ENCODE measurements at places on chromosomes 16 and 17.

GRCh38 chr17:66330646-66331037 is 28.2 kb downstream of the PRKCA start:
- DNase-seq: no peak

GRCh38 chr17:13355054-13355453 is 246.7 kb downstream of the HS3ST3A1 start:
- no peak for DNase-seq

- DNase-seq: no peak
Measured at GRCh38 chr17:1104222-1104621, 75.6 kb downstream of the ABR start.

- DNase-seq: no peak
Measured at GRCh38 chr17:491086-492021, 138.7 kb upstream of the RPH3AL start.

DNA sequence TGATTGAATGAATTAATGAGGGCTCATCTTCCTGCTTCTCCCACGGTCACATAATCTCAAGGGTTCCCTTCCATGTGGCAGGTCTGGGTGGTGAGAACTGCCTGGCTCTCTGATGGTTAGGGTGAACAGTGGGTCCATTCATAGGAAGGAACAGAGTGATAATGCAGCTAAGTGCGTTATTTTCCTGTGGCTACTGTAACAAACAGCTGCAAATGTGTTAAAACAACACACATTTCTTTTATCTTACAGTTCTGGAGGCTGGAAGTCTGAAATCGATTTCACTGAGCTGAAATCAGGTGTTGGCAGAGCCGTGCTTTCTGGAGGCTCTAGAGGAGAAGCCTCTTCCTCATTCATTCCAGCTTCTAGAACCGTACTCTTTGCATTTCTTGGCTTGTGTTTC is 95.3 kb downstream of the BMERB1 start:
- DNase-seq: no peak

DNA sequence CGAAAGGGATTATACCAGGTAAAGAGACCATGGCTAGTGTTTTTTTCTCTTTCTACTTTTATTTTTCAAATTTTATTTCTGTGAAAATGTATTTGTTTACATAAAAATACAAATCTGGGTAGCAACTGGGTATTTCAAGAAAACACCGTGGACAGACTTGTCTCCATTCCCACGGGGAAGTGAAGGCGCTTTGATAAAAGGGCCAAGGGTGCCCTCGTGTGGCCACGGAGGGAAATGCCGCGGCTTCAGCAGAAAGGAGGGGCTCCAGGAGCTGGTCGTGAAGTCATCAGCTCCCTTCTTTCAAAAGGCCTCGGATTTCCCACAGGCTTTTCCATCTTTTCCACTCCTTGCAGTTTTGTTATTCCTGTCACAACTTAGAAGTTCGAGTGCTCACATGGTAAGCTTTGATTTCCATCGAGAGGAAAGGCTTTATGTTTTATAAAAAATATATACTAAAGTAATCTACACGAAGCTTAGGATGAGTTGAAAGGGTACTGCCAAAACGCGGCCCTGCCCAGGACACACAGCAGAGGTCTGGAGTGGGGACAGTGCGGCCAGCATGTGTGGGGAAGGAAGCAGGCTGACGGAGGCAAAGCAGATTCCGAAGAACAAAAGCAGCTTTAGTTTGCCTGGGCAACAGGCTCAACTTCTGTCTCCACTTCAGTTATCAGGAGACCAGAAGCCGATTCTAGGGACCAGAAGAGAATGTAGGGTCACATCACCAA is 15.3 kb upstream of the MNT start:
- peak; percentile 83 for DNase-seq

DNA sequence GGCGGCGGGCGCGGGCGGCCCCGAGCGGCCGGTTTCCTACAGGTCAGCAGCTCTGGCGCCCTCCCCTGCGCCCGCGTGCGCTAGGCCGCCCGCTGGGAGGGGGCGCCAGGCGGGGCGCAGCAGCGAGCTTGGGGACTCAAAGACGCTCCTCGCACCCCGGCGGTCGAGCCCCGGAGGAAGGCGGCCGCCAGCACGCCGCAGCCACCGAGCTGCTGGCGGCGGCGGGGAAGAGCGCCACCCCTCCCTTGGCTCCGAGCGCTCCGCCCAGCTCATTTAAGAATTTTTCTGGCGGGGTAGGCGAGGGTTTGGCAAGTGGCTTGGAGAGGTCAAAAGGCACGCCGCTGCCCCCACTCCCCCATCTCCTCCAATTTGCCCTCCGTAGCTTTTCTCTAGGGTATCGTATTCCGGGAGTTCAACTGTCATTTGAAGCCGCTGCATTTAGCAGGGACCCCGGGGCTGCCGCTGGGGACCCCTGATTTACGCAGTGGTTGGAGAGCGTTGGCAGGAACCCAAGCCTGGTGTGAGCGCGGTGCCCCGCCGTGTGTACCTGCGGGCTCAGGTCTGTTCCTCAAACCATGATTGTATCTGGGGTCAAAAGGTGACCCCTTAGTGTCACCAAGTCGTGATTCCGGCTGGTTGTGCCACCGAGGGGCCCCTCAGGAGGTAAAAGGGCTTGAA is 59.5 kb upstream of the GSE1 start:
- peak; percentile 41 for DNase-seq

- no peak for DNase-seq
Measured at GRCh38 chr17:21523497-21524210, 147.5 kb downstream of the KCNJ12 start.

DNA sequence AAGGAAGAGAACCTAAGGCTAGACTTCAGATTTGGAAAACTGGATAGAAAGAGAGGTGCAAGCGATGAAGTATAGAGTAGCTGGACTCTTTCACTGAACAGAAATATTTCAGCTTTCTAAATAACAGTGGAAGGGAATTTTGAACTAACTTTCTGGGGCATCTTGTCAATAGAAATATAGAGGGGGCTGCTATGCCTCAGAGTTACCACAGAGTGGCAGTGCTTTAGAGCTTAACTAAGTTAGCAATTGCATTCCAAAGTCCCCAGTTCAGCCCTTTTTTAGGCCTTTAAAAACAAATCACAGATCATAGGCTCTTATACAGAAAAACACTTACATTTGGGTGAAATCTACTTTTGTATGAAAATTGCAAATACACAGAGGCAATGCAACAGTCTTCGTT is 154.2 kb upstream of the CDH8 start:
- DNase-seq: no peak

DNA sequence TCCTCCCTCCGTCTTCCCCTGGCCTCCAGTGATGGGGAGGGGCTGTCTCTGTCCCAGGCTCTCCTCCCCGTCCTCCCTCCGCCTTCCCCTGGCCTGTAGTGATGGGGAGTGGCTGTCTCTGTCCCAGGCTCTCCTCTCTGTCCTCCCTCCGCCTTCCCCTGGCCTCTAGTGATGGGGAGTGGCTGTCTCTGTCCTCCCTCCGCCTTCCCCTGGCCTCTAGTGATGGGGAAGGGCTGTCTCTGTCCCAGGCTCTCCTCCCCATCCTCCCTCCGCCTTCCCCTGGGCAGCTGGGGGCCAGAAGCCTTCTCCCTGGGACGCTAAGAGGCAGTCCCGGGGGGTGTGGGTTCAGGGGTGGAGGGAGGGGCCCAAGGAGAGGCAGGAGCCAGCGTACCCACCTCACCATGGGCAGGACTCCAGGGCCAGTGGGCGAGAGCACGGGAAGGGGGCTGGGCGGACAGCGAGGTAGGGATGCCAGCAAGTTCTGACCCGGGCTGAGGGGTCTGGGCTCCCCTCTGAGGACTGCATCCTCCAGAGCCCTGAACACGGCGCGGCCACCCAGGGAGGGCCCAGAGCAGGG is 14.8 kb downstream of the UTS2R start:
- no peak for DNase-seq

DNA sequence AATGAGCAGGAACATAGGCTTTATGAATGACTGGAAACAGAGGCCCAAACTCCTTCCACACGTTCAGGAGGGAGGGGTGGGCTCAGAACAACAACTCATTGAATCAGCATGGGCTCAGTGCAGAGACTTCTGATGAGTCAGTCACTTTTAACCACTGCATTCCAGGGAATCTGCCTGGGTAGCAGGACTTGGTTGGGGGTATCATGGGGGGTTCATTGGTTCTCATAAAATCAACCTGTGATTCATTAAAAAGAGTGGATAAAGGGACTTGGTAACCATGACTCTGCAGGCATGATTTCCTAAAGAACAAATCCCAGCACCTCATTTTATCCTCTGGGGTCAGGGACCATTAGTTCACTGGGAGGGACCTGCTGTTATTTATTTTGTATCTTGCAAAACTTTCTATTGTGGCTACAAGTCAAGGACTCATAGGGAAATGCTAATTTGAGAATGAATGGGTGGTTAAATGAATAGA is 13.8 kb downstream of the ITGB3 start:
- no peak for DNase-seq

DNA sequence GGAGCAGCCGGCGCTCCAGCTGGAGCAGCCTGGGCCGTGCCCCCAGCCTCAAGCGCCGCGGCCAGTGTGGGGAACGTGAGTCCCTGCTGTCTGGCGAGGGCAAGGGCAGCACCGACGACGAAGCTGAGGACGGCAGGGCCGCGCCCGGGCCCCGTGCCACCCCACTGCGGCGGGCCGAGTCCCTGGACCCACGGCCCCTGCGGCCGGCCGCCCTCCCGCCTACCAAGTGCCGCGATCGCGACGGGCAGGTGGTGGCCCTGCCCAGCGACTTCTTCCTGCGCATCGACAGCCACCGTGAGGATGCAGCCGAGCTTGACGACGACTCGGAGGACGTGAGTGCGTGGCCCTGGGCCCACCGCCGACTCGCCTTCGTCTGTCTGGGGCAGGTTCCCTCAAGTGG is 16.0 kb downstream of the TPSG1 start:
- DNase-seq: no peak

- DNase-seq: no peak
Measured at GRCh38 chr16:73882033-73882432, 414.6 kb upstream of the PSMD7 start.

- no peak for DNase-seq
Measured at GRCh38 chr16:23334457-23334853, 32.4 kb downstream of the SCNN1B start.

All from stimulated activated naive CD4-positive, alpha-beta T cell (primary cell).